ENCODE measurements at places on chromosomes 2 and 18.

- DNase-seq = no peak
Measured at GRCh38 chr2:134352844-134353243, 99.0 kb downstream of the MGAT5 start.

GRCh38 chr2:229627728-229628127 lies 86.6 kb downstream of the DNER start:
- DNase-seq = no peak

DNA sequence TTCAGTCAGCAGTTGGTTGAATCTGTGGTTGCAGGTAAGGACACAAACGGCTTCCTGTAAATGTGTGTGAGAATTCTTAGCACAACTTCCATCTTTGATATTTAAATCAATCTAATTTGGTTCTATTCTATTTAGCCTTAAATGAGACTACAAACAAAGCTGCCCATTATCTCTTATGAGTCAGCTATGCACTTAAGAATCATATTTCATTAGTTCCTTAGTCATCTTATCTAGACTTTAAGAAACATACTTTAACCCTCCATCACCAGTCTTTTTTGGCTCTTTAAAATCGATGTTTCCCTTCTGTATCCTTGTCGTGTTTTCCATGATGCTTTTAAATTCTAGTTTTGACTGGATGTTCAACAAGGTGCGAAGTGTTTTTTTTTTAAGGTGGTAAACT lies 114.4 kb upstream of the TMEM200C start:
- no peak for DNase-seq

DNA sequence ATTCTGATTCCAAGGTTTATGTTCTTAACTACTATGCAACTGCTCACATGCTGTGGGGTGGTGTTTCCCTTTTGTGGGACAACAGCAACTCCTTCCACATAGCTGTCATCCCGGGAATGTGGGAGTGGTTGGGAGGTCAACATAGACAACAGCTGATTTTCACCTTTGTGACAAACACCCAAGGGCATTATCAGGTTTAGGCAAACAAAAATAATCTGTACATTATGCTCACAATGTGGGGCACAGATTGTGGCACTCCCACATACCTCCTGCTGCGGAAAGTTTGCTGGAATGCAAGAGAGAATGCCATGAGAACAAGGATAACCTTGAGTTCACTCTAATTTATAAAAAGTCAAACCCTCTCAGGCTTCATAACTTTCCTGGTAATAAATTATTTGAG lies 582.6 kb downstream of the CNTNAP5 start:
- no peak for DNase-seq

GRCh38 chr2:88545118-88545517 lies 82.1 kb downstream of the EIF2AK3 start:
- DNase-seq = peak; percentile 85

GRCh38 chr2:200860092-200860795 lies 4.2 kb downstream of the CLK1 start:
- peak; percentile 8 for DNase-seq

DNA sequence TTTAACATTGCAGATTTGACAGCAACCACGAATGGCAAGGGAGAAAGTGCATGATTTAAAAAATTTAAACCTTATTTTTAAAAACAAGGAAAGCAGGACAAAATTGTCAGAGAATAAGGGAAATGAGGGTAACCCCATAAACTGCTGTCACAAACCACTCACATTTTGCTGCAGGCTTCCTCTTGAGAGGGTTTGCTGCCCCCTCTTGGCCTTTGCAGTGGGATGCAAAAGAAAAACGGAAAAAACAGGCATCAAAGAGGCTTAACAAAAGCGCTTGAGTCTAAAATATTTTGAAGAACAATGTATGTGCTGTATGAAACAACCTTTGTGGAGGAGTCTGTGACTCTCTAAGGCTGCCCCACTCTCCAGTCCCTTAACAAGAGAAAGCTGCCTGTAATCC lies 91.6 kb downstream of the TMX3 start:
- DNase-seq = peak; percentile 87

DNA sequence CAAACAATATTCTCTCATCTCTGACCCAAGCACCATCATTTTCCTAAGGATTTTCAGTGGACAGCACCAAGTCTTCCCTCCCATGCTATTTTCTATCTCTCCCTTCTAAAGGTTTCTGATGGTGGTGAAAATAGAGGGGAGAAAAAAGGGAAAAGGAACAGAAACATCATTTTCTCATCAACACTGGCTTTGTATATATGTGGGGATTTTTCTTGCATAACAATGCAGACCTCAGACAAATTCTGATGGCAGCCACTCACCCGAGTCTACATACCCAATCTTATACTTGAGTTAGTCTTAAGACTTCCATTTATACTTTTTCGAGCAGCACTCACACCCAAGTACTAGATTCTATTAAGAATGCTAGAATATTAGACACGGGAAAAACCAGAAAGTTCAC lies 95.8 kb downstream of the TMEM163 start:
- DNase-seq = no peak

- no peak for DNase-seq
Measured at GRCh38 chr2:182144776-182145165, 159.1 kb downstream of the PPP1R1C start.

DNA sequence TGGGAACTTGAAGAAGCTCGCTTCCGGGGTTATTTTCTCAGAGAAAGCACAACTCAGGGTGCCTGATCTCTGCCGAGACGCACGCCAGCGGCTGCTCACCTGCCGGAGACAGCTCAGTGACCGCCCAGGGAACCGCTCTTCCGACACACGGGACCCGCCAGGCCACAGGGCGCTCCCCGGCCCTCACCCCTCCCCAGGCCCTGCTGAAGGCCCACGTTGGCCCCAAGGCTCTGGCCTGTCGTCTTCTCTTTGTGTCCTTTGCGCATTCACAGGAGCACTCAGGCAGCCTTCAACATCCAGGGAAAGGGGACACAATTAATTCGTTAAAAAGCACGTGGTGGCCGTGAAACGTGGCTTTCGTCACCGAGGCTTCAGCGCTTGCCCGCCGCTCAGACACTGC lies 276.3 kb upstream of the SALL3 start:
- DNase-seq = peak; percentile 6

DNA sequence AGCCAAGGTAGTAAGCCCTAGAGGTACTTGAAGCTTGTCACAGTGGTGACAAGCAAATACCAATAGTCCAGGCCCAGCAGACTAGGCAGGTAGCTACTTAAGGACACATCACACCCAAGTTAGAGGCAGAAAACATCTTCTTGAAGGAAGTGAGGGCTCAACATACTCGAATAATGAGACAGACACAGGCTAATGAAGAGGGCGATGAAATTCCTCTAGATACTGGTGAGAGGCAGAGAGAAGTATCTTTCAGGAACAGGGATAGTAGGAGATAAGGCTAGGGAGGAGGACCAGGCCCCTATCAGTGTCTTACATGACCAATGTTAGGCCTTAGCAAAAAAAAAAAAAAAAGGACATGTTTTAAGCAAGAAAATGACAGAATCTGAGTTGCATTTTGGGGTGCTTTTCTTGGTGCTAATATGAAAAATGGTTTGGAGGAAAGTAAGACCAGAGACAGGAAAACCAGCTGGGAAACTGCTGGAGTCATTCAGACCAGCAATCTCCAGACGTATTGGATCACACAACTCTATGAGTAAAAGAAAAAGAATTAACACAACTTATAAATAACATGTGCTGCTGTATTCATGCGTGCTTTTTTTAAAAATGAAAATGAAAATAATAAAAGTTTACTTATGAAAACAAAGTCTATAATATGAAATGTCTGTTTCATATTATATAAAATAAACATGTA lies 37.7 kb downstream of the COBLL1 start:
- no peak for DNase-seq

GRCh38 chr2:14616342-14616741 lies 16.2 kb upstream of the LRATD1 start:
- no peak for DNase-seq

DNA sequence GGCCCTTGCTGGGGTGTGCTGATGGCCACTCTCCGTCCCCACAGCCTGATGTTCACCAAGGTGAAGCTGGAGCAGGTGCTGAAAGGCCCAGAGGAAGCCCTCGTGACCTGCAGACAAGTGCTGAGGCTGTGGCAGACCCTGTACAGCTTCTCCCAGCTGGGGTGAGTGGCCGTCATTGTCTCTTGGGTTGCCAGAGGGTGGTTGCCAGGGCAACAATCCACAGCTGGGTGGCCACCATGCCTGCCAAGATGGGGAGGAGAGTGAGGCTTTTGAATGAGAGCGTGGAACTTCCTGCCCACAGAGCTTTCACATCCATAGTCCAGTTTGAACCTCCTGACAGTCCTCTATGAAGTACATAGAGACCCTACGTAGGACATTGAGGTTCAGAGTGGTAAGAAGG lies 108.8 kb downstream of the STPG4 start:
- DNase-seq = no peak

DNA sequence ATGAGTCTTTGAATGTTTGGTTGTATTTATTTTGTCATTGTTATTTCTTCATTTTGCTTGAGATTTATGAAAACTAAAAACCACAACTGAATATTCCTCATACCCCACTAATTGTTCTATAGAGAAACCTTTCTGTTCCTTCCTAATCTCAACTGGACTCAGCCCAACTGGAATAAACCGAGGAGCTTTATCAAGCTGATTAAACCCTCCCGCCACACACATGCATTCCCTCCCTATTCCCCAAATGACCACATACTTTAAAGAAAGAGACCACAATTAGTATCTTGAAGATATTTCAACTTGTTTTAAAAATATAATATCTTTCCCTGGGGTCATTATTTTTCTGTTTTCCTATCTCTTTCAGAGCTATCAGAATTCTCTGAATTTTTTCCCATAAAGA lies 107.5 kb downstream of the OSR1 start:
- DNase-seq = no peak

GRCh38 chr18:68766433-68766832 lies 31.4 kb upstream of the CCDC102B start:
- no peak for DNase-seq

- DNase-seq = peak; percentile 62
Measured at GRCh38 chr2:134365356-134365755, 111.5 kb downstream of the MGAT5 start.

- DNase-seq = no peak
Measured at GRCh38 chr2:66202586-66202985, 232.3 kb upstream of the MEIS1 start.

- DNase-seq = no peak
Measured at GRCh38 chr2:226669905-226670304, 129.7 kb downstream of the IRS1 start.

DNA sequence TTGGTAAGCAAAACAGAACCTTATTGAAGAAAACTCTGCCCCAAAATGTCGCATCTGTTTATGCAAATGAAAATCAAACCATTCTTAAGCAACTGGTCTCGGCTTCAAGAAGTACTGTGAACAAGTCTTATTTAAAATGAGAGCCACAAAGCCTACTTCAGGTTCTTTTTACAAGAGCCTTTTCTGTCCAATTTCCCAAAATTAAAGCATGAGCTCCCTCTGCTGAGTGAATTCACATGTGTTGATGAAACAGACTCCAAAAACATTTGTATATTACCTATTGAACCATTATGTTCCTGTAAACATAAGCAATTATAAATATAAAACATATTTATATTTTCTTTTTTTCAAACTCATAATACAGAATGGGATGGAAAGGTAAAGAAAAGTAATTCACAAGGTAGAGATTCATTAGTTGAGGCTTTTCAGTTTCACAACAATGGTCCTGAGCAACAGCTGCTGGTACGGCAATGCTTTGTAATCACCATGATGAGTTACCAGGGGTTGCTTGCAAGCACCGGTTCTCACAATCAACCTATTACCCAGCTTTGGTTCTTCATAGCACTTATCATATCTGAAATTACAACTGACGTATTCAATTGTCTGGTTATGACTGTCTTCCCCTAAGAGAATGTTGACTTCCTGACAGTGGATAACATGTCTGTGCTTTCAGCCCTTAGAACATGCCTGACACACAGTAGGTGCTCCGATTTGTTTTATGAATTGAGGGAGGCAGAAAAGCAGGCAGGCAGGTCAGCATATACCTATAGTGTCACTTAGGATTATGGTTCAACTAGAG lies 108.4 kb upstream of the BZW1 start:
- peak; percentile 76 for DNase-seq

GRCh38 chr2:179443180-179443579 lies 178.5 kb upstream of the SESTD1 start:
- peak; percentile 75 for DNase-seq
